ENCODE measurements at places on chromosomes 7 and 10.

- DNase-seq: no peak
These were observed 34.4 kb upstream of the SLC29A4 start for GRCh38 chr7:5248201-5248885.

GRCh38 chr10:7956508-7956907 lies 98.0 kb upstream of the GATA3 start:
- DNase-seq: no peak

- no peak for DNase-seq
These were observed 86.0 kb upstream of the ARID5B start for GRCh38 chr10:61815496-61815895.

DNA sequence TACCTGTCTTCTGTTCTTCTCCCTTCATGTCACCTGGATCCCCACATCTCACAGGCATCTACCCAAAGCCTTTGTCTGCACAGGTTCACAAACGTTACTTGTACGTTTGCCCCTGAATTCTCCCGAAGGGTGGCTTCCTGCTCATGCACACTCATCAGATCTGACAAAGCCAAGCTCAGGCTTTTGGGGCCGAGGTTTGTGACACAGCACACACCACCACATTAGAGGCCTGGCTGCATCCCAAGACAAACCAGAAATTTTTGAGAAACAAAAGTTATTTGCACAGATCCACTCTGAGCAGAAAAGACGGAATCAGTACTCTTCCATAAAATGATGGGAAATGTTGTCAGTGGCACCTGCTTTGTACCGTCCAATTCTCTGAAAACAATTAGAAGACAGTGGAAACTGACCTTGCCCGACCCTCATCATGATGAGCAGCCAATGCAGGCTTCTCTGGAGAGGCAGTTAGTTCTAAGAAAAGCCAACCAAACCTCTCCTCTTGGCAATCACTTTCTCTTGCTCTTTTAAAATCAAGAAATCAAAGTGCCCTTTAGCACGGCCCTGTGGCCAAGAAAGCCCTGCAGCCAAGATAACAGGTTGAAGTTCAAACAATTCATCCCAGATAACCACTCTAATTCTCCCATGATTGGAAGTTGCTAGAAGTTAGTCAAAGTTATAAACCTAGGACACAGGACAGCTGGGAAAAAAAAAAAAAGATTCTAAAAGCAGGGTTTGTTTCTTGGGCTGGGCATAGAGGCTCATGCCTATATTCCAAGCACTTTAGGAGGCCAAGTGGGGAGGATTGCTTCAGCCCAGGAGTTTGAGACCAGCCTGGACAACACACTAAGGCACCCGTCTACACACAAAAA lies 13.6 kb upstream of the SVIL start:
- DNase-seq: no peak

GRCh38 chr10:133530506-133530905 lies 3.3 kb downstream of the CYP2E1 start:
- DNase-seq: no peak

GRCh38 chr10:117875793-117876192 lies 170.9 kb downstream of the RAB11FIP2 start:
- DNase-seq: no peak

DNA sequence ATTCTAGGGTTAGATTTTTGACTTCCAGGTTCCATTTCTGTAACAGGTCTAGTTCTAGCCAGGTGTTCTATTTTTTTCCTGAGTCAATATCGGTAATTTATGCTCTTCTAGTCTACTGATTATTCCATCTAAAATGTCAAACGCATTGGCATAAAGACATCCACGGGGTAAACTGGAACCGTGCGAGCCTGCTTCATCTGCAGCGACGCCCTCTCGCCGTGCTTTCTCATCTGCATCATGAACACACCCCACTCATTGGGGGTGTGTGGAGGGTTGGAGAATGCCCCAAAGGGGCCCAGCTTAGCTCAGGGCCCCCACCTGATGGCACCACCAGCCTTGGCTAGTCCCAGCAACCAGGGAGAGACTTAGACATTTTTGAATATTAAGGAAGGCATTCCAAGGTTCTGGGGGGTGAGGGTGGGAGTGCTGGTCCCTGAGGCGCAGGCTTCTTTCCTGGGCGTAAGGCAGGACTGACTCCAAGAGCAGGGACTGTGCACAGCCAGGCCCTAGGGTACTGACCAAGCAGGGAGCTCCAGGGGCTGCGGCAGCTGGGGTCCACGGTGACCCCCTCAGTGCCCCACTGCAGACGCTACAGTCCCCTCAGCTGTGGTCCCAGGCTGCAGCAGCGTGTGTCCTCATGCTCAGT lies 12.9 kb upstream of the CRYGN start:
- DNase-seq: no peak

DNA sequence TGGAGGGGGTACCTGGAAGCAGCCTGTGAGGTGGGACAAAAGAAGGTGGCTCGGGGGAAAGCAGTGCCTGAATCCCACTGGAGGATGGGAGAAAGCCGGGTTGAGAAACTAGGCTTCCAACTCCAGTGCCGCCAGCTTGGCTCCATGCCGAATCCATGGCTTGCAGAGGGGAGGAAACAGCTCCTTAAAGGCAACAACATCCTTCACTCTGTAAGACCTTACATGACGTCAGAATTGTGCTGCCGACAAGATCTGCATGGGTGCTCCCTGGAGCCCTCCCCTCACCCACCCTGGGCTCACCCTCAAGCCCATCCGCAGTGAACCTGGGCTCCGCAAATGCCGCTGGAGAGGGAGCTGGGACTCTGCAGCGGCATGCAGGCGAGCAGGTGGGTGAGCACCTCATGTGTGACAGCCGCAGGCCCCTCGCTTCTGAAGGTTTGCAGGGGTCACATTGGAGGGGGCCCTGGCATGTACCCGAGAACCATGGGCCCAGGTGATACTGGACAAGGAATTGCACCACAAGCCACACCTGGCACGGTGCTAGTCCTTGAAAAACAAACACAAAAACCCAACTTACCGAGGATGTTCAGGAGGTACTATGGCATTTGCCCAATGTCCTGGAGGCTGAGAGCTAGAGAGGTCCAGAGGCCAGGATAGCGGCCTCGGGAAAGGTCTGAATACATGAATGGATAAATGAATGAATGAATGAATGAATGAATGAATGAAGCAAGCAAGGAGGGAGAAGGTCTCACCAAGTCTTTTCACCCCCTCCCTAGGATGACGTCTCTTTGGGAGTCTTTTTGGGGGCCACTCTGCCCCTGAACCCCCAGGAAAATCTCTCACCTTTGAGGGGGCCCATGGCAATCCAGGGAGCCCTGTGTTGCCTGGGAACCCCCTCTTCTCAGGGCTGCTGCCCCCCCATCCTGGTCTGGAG lies 238.6 kb upstream of the SHH start:
- no peak for DNase-seq

DNA sequence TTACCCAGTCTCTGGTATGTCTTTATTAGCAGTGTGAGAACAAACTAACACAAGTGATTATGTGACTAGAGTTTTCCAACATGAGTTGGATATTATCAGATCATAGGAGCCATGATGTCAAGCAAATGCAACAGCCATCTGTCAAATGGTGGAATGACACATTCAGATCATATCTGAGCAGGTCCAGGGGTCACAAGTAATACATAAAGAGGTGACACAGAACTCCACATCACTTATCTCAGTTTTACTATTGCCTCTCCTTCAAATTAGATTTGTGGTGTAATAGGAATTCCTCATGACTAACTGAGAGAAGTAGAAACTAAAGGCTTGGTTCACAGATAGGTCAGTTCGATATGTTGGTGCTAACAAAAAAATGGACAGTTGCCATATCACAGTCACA lies 12.2 kb upstream of the SAMD9L start:
- no peak for DNase-seq

DNA sequence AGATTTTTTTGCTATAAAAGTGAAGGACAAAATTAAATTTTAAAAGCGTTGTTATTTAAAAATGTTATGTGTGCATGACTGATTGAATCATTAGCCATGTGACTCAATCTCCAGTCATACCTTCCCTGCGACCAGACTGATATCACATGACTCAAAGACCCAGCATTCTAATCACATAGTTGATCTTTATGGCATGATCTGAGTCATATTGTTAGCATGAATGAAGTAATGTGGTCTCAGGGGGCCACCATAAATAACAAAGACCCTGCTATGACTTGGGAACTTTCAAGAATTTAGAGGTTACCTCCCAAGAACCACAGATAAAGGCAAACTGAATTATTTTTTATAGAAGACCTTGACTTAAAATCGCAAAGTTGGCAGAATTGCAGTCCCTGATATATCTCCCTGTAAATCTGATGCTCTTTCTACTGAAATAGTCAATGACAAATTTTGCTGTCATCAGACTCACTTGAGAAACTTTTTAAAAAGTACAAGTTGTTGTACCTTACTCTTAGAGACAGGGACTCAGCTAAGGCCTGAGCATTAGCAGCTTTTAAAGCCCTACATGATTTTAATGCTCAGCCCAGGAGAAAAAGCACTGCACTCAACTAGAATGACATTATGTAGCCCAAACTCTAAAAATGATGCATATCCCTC lies 717.3 kb downstream of the XPNPEP1 start:
- no peak for DNase-seq

GRCh38 chr7:1290026-1290678 lies 57.5 kb downstream of the UNCX start:
- DNase-seq: no peak

DNA sequence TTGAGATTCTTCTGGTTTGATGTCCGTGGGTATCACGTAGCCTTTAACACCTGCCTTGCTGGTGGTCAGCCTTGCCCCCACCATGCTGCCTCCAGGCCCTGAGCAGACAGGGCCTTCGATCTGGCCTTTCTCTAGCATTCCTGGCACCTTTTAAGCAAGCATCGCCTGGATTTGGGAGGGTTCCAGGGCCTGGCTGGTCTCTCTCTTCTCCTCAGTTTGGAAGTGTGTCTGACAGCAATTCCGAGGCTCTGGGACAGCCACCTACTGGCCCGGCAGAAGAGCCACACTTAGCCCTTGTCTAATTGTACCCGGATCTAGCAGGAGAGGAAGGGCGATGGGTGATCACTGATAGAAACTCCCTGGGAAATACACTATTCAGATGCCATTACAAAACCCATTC lies 441.3 kb upstream of the MKI67 start:
- DNase-seq: no peak

DNA sequence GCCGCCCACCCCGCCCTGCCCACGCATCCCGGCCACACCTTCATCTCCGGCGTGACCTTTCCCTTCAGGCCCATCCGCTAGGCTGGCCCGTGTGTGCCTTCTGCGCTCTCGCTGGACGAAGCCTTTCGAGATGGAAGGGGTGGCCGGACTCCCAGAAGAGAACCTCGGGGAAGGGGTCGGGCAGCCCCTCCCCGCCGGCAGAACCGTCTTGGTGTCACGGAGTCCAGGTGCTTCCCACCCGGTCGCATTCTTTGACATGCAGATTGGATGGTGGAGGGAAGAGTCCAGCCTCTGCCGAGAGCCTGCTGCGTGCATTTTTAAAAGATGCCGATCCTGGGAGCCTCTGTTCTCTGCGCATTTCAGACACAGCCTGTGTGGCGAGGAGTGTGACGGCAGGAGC lies 7.3 kb upstream of the ZNF853 start:
- DNase-seq: no peak

GRCh38 chr10:132836832-132837540 lies 51.0 kb upstream of the NKX6-2 start:
- no peak for DNase-seq

GRCh38 chr7:26928703-26929347 lies 64.4 kb upstream of the SKAP2 start:
- no peak for DNase-seq

DNA sequence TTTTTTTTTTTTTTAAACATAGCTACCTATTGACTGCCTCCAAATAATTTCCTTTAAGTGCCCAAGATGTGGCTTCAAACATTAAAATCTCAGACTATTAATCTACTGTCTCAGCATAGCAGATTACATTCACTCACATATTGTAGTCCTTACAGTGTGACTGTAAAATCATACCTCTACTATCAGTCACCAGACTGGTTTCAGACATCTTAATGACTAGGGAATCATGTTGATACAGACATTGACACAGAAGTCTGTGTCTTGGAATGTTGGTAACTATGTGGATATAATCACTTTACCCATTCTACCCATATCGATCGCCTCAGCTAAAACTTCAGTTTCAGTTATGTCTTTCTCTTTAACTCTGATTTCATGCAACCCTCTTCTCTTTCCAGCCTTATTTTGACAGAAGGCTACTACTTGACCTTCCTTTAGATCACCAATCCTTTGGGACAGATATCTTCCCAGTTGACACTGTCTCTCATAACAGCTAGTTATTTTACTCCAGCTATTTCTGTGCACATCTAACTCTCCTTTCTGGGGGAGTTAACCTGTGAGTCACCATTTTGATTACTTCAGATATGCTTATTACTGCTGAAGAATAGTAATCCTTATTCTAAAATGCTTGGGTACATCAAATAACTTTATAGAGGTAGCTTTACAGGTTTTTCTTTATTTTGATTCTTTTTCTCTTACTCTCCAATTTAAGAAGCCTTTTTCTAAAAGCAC lies 7.0 kb downstream of the TNKS2 start:
- no peak for DNase-seq

- no peak for DNase-seq
These were observed 220.4 kb downstream of the HDAC9 start for GRCh38 chr7:18715988-18716387.

DNA sequence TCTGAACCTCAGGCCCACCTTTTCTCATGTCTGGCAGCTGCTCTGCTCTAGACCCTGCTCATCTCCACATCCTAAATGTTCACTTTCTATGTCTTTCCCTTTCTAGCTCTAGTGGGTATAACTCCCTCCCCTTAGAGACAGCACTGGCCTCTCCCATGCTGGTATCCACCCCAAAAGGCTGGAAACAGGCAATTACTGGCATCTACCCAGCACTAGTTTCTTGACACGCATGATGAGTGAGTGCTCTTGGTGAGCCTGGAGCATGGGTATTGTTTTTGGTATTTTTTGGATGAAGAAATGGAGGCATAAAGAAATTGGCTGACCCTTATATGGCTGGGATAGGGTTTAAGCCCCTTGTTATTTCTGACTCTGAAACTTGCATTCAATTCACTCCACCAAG lies 156.0 kb downstream of the EGFR start:
- DNase-seq: no peak

GRCh38 chr7:159113056-159113455 lies 31.6 kb downstream of the VIPR2 start:
- DNase-seq: no peak

DNA sequence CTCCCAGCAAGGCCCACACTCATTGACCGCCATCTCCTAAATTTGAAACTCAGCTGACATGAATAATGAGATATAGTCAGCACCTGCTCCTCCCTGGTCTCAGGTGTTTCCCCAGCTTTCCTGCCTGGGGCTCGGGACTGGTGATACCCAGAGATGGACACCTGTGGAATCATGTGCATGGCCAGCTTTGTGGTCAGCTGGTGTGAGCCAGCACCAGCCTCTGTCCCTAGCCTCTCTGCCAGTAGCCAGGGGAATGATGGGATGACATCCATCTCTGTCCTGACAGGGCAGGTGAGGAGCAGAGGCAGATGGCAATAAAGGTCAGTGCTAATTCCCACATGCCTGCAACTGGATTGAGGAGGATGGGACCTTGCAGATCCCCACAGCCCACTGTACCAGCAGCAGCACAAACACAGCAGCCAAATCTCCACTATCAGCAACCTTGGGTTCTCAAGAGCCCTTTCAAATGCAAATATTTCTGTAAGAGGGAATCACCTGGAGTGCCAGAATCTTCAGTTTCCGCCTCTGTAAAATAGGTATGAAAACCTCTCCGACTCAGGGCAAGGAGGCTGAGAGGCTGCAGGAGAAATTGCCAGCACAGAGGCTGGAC lies 329.2 kb upstream of the ZMIZ1 start:
- no peak for DNase-seq

GRCh38 chr10:34405611-34406462 lies 409.3 kb downstream of the PARD3 start:
- DNase-seq: no peak

Data from activated naive CD8-positive, alpha-beta T cell treated with anti-CD3 and anti-CD28 coated beads, Interleukin-2, amount 50 U/mL, for 16 hours (primary cell).